Activated CD8-positive, alpha-beta memory T cell treated with anti-CD3 and anti-CD28 coated beads, Interleukin-2, amount 50 U/mL, for 4 hours (primary cell): ENCODE measurements at places on chromosomes 6 and 20.

- no peak for DNase-seq
Measured at GRCh38 chr6:116471531-116471930, 10.4 kb downstream of the CALHM6 start.

DNA sequence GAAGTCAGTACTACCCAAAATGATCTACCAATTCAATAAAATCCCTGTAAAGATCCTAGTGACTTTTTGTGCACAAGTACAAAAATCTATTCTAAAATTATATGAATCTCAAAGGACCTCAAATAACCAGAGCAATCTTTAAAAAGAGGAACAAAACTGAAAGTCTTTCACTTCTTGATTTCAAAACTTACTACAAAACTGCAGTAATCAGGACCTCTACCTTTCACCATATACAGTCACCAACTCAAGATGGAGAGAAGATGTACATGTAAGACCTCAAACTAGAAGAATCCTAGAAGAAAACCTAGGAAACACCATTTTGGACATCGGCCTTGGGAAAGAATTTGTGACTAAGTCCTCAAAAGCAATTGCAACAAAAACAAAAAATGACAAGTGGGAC, 109.5 kb upstream of the CD93 start:
- no peak for DNase-seq

- DNase-seq: no peak
Measured at GRCh38 chr6:109496036-109496772, 13.2 kb upstream of the ZBTB24 start.

DNA sequence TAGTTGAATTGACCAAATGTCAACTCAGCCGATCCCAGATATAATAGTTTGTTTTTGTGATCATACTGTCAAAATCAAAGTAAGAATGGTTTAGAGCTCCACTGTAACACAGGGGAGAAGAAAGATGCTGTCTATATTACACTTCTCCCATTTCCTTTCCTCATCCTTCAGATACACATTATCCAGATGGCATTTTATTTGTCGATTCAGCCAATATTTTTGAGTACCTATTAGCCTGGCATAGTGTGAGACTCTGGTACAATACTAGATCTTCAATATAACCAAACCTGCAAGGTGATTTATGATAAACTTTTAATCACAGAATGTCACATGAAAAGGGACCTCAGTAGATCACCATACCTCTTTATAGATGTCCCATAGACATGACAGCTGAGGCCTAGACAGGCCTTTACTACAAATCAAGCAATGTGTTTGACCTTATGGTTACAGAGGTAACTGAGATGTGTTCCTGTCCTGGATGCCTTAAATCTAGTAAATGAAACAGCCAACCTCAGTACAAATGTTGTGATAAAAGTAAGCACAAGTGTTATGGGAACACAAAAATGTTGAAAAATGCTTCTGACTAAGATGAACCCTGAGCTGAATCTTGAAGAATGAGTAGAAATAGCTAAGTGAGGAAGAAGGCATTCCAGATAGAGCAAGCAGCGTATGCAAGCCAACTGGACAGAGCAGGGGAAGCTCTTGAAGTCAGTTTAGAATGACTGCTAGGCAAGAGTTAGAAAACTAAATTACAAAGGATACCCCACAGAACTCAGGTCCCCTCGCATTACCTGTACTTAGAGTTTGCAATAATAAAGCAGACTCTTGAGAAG, 1.9 kb downstream of the FBXO9 start:
- no peak for DNase-seq

DNA sequence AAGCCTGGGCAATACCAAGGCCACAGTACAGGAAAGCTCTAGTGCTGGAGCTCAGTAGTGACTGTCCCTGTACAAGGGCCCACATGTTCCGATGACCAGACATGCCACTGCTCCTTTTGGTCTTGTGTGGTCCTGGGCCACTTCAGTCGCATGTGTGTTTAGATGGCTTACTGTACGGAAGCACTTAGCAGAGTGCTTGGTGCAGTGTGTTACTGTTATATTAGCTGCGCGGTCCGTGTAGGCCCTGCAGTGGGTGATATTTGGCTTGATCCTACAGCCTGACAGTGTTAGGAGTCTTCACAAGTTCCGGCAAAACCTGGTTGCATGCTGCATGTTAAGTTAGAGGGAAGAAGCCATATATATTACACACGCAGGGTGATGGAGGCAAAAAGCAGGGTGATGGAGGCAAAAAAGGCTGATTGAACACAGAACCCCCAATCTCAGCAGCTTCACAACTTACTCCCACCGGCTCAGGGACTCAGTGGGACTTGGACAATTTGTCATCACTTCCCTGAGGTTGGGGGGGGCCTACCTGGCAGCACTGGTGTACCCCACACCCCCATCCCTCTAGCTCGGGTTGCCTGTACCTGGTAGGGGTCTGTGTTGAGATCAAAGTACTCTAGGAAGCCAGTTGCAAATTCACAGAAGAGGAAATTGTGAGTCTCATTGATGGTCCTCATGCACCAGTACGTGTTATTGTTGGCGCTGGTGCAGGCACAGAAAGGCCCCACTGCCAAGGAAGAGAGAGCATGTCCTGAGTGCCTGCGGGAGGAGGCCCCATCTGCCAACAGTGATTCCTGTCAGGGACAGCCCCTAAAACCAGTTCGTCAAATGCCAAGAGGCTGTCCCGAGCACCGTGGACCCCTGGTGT, 122.6 kb downstream of the SULF2 start:
- no peak for DNase-seq

DNA sequence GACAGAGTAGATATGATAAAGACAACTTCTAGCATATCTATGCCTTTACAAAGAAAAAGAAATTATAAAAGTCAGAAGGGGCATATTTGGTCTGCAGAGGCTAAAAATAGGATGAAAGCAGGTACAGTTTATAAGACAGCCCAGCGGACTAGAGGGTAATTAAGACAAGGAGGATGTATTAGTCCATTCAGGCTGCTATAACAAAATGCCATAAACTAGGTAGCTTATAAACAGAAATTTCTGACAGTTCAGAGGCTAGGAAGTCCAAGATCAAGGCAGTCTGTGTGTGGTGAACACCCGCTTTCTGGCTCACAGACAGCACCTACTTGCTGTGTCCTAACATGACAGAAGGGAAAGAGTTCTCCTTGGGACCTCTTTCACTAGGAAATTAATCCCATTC, 5.7 kb downstream of the HBS1L start:
- no peak for DNase-seq

GRCh38 chr6:19976411-19977129, 139.4 kb downstream of the ID4 start:
- no peak for DNase-seq

- no peak for DNase-seq
Measured at GRCh38 chr20:52590100-52590499, 382.1 kb upstream of the TSHZ2 start.

GRCh38 chr20:49569411-49570115, 1.6 kb upstream of the PTGIS start:
- DNase-seq: no peak

DNA sequence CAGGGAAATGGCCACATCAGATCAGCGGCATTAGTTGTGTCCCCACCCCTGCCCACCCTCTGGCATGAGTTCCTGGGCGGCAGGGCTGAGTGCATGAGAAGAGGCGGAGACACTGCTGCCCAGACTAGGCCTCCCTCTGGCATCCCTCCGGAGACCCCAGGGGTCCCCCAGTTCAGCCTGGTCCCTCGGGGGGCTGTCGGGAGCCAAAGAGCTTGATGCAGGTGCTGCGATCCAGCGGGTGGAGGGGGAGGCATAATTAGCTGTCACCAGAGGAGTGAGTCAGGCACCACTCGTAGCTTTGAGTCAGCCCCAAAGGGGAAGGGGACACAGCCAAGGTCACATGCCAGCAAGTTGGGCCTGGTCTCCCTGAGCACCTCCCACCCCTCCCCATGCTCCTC, 34.5 kb downstream of the DLGAP4 start:
- DNase-seq: no peak

DNA sequence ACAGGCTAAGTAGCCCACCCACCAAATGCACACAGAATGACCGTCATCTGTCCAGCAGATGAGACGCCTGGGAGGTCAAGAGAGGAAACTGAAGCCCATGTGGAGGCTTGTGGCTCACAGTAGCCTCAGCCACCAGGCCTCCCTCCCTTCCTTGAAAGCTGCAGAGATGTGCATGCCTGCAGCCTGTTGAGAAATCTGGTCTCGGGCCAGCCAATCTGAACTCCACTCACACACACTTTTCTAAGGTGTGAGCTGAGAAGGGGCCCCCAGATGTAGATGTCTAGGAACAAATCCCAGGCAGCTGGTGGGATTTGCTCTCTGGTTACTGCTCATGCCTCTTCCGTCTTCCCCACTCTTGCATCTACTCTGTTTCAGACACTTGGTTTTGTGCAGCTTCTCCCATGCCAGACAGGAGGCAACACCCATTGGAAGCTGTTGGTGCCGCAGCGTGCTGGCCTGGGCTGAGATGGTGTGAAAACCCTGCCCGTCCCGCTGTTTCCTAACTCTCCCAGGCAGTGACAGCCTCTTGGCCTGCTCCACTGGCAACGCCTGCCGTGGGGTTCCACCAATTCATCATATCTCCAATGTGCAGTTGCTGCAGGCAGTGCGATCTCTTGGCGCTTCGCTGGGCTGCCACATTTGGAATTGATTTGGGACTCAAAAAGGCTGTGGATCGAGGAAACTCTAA, 24.1 kb upstream of the PAX1 start:
- no peak for DNase-seq

GRCh38 chr20:47330933-47331708, 25.4 kb downstream of the ZMYND8 start:
- no peak for DNase-seq

- DNase-seq: no peak
Measured at GRCh38 chr6:23365732-23366131, 760.3 kb upstream of the NRSN1 start.

DNA sequence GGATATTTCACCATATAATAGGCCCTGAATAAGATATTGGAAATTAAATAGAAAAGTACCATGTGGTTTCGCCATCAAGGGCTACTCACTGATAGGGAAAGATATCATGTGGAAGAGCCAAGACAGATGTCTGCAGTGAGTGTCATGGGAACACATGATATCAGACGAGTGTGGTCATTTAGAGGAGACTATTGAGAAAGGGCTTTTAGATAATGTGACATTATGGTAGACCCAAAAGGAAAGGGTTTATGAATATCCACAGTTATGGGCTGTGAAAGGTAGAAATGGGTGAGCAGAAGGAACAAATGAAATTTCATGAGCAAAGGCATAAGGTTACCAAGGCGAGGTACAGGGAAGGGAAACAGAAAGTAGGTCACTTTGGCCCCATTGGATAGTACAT, 182.3 kb upstream of the PRSS16 start:
- DNase-seq: no peak

GRCh38 chr6:115441651-115442050, 619.0 kb downstream of the FRK start:
- DNase-seq: no peak

DNA sequence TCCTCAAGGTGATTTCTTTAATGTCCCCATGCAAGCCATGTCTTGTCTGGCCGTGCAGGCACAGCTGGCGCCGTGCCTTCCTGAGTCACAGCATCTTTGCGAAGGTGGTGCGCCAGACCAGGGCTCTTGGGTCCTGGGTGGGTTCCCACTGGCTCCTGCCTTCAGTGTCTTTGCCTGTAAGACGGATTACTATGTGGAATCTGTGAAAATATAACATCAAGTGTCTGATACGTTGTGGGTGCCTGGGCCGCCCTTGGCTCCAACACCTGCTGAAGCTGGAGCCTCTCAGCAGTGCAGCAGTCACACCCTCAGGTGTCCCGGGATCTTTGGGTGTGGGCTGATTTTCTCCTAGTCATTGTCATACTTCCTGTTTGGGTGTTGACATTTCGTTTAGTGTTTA, 3.2 kb downstream of the OSBPL2 start:
- no peak for DNase-seq

DNA sequence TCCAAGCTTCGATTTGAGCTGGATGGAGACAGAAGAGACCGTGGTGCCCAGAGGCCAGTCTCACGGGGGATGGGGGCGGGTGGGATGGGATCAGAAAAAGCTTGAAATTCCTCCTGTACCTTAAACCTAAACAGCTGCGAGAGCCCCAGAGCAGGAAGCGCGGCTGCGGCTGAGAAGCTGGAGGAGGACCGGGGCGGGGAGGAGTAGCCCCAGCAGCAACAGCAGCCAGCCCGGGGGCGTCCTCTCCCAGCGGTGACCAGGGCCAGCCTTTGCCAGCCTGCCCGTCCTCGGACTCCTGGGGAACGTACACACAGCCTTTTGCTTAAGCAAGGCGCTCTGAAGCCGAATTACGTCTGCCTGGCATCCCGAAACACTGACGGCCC, 17.4 kb upstream of the PRDM13 start:
- DNase-seq: no peak

DNA sequence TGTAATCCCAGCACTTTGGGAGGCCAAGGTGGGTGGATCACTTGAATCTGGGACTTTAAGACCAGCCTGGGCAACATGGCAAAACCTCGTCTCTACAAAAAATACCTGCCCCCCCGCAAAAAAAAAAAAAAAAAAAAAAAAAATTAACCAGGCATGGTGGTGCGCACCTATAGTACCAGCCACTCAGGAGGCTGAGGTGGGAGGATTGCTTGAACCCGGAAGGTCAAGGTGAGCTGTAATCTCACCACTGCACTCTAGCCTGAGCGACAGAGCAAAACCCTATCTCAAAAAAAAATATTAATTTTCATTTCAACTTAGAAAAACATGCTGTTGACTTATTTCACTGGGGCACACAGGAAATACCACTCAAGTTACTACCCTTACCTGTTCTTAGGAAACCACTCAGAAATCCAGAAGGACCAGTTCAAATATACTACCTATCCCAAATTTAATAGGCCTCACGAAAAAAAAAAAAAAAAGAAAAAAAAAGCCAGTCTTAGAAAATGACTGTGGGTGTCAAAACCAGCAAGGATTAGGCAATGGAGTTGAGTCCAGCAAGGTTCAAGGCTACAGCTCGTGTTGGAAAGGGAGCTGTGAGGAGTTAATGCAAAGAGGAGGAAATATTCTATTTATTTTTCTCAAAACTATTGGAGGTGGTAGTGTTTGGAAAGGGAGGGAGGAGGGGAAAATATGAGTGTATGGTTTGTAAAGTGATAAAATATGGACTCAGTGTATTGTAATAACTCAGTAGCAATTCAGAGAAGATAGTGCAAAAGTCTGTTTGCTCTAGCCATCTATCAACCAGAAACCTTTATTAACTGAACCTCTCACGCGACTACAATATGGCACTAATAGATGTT, 33.9 kb upstream of the PIM1 start:
- DNase-seq: no peak

- DNase-seq: no peak
Measured at GRCh38 chr6:148138573-148138972, 204.1 kb upstream of the SASH1 start.

DNA sequence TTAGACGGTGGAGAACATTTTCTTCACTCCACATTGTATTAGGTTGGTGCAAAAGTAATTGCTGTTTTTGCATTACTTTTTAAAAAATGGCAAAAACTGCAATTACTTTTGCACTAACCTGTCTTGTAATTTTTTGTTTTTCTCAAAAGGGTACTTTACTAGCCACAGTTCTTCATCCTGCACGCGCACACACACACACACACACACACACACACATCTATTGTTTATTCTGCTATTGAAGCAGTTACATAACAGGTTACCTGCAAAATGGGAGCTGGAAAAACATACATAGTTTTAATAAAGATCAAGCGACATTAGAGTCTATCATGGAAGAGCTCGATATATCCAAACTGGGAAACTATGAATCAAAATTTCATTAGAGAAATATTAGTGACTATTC, 235.2 kb downstream of the SIM1 start:
- DNase-seq: no peak

- DNase-seq: no peak
Measured at GRCh38 chr6:108653949-108654348, 93.2 kb downstream of the FOXO3 start.

GRCh38 chr6:162056745-162057144, 670.8 kb downstream of the PRKN start:
- no peak for DNase-seq

GRCh38 chr20:22490287-22491193, 93.8 kb downstream of the FOXA2 start:
- DNase-seq: no peak
